ENCODE measurements at places on chromosomes 7 and 10.

- no peaks in the 10 kb centered on the region for H3K36me3 ChIP-seq
- no peak overlapping the region for H3K4me3 ChIP-seq
- peaks cover 1% of the 10 kb centered on the region for H3K27me3 ChIP-seq
- no peak overlapping the region for H3K27ac ChIP-seq
- H3K4me1 ChIP-seq, result no peaks in the 10 kb centered on the region
Observed at GRCh38 chr7:78326876-78327275, 528.3 kb downstream of the PHTF2 start.

DNA sequence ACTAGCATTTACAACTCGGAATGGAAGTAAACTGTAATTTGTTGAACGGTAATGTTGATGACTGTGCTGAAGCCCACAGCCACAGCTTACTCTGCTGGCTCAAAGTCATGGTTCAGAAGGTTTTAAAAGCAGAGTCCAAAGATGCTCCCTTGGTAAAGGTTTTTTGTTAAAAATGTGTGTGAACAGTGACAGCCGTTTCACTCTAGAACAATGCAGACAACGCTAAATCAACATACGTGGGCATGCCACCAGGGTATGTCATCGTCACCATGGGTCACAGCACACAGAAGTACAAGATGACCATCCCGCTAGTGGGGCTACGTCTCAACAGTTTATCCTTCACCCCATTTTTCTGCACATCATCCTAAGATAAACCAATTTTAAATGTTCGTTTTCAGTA lies 106.5 kb upstream of the LANCL2 start:
- no peak overlapping the region for H3K27ac ChIP-seq
- no peaks in the 10 kb centered on the region for H3K36me3 ChIP-seq
- H3K4me1 ChIP-seq, result peaks cover 10% of the 10 kb centered on the region
- H3K4me3 ChIP-seq, result no peak overlapping the region
- no peak for DNase-seq

DNA sequence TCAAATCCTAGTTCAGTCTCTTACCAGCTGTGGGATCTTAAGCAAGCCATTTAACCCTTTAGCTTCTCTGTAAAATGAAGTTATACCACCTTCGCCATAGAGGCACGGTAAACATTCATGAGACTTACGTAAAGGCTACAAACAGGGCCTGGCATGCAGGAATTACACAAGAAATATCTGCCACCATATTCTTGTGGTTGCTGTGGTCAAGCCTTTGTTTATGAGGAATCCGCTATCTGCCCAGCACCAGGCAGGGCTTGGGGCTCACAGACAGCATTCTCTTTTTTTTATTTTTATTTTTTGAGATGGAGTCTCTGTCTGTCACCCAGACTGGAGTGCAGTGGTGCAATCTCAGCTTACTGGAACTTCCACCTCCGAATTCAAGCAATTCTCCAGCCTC lies 9.9 kb downstream of the AIFM2 start:
- peaks cover 9% of the 10 kb centered on the region for H3K36me3 ChIP-seq
- no peaks in the 10 kb centered on the region for H3K27me3 ChIP-seq
- peaks cover 2% of the 10 kb centered on the region for H3K4me1 ChIP-seq
- H3K27ac ChIP-seq, result no peak overlapping the region
- no peak for DNase-seq

DNA sequence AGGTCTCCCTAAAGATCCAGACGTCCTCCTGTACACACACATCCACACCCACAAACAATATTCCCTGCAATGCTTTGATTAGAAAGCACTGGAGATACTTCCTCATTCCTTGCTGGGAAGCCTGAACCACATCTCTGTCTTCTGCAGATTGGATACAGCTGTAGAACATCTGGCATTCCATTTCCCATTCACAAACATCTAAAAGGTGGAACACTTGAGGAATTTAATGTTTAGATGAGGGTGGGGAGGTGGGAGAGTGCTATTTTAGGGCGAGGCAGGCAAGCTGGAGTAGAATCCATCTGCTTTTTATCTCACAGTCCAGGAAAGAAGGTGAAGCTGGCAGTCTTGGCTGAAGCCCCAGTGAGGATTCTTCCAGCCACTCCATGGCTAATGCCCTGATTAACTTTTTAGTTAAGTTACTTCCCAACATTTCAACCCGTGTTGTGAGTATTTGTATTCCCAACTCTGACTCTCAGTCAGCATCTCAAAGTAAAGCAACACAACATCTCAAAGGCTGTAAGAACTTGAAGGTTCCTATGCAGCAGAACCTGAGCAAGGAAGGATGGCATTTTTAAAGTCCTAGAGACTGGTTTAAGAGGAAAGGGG lies 46.1 kb downstream of the CYTH3 start:
- no peaks in the 10 kb centered on the region for H3K36me3 ChIP-seq
- DNase-seq, result no peak
- no peak overlapping the region for H3K4me3 ChIP-seq
- peaks cover 35% of the 10 kb centered on the region for H3K4me1 ChIP-seq

DNA sequence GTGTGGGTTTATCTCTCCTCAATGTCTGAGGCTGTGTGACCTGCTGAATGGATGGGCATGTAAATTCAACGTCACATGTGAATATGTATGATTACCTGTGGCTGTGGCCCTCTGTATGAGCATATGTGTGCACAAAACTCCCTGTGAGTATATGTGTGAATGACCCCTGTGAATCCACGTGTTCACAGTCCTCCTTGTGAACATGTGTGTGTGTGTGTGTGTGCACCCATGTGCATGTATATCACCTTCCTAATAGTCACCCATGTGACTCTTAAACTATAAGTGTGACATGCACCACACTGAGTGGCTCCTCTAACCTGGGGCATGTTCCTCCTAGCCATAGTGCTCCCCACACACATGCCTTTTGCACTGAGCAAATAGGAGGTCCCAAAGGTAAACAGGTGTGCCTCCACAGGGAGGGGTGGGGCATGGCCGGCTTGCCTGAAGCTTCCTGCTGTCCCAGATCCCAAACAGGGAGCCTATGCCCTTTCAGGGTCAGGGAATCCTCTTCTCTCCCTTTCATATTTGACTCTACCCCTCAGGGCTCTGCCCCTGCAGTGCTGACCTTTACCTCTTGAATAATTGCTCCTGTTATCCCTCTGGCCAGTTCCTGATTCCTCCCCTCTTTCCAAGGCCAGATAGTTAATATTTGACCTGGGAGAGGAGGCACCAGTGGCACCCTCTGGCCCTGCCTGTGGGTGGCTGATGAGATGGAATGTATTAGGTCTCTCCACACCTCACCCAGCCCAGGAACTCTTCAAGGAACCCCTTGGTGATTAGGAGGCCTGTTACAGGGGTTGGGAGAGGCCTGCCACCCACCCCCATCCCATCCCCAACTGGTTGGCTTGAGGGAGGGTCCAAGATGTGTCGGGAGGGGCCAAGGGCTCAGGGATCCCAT lies 1.9 kb downstream of the SEMA4G start:
- DNase-seq, result no peak
- H3K4me1 ChIP-seq, result peaks cover 6% of the 10 kb centered on the region

- no peak for DNase-seq
- no peaks in the 10 kb centered on the region for H3K27me3 ChIP-seq
- peaks cover 8% of the 10 kb centered on the region for H3K36me3 ChIP-seq
- peaks cover 35% of the 10 kb centered on the region for H3K4me1 ChIP-seq
- H3K4me3 ChIP-seq, result peak overlapping the region; percentile 98
Observed at GRCh38 chr7:75878312-75878768, 494 bp upstream of the RHBDD2 start.

DNA sequence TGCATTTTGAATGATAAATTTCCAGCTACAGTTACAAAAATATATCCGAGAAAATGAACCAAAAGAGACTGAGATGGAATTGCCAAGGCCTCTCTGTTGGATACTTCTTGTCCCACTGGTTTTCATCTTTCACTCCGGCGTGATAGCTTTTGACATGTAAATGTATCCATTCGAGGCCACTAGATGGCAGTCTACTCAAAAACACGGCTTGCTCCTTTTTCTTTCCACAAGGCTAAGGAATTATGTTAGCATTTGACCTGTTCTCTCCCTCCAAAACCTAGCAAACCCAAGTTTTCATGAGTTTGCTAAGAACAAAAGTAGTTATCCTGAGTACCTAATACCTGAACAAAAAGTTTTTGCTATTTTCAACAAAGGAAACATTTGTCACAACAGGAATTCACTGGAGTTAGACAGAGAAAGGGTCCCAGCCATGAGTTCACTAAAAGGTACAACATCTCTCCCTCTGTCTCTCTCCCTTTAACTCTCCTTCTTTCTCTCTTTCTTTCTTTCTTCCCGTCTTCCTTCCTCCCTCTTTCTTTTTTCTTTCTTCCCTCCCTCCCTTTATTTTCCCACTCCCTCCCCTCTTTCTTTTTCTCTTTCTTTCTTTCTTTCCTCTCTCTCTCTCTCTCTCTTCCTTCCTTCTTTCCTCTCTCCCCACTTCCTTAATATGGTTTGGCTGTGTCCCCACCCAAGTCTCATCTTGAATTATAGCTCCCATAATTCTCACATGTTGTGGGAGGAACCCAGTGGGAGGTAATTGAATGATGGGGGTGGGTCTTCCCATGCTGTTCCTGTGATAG lies 207.9 kb upstream of the MYO3A start:
- peak; percentile 25 for DNase-seq
- no peaks in the 10 kb centered on the region for H3K36me3 ChIP-seq
- H3K4me3 ChIP-seq, result no peak overlapping the region
- peaks cover 37% of the 10 kb centered on the region for H3K27me3 ChIP-seq
- H3K4me1 ChIP-seq, result no peaks in the 10 kb centered on the region

DNA sequence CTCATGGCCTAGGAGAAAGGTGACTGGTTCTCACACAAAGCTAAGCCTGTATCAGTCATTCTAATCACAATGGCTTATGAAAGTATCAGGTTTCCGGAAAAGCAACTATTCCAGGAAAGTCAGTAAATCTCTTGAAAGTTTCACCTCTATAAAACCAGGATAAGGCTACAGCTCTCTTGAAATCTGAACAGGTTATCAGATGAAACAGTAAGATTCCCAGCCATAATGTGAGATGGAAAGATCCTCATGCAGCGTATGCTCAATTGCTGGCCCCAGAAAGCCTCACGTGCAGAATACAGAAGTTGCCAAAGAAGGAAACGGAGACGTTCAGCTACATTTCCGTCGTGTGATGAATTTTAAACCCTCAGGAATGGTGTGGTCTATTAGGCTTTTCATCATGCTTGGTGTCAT lies 90.0 kb downstream of the PFKFB3 start:
- DNase-seq, result no peak
- H3K4me1 ChIP-seq, result peaks cover 3% of the 10 kb centered on the region
- peaks cover 3% of the 10 kb centered on the region for H3K36me3 ChIP-seq
- no peaks in the 10 kb centered on the region for H3K27me3 ChIP-seq
- H3K4me3 ChIP-seq, result no peak overlapping the region

DNA sequence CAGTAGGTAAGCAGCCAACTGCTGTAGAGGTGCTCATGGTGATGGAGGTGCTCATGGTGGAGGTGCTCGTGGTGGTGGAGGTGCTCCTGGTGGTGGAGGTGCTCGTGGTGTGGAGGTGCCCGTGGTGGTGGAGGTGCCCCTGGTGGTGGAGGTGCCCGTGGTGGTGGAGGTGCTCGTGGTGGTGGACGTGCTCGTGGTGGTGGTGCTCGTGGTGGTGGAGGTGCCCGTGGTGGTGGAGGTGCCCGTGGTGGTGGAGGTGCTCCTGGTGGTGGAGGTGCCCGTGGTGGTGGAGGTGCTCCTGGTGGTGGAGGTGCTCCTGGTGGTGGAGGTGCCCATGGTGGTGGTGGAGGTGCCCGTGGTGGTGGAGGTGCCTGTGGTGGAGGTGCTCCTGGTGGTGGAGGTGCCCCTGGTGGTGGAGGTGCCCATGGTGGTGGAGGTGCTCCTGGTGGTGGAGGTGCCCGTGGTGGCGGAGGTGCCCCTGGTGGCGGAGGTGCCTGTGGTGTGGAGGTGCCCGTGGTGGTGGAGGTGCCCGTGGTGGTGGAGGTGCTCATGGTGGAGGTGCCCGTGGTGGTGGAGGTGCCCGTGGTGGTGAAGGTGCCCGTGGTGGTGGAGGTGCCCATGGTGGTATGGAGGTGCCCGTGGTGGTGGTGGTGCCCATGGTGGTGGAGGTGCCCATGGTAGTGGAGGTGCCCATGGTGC lies 517.3 kb downstream of the PTPRN2 start:
- H3K27ac ChIP-seq, result no peak overlapping the region
- H3K36me3 ChIP-seq, result no peaks in the 10 kb centered on the region
- no peak overlapping the region for H3K4me3 ChIP-seq
- no peaks in the 10 kb centered on the region for H3K4me1 ChIP-seq
- H3K27me3 ChIP-seq, result peaks cover 3% of the 10 kb centered on the region

DNA sequence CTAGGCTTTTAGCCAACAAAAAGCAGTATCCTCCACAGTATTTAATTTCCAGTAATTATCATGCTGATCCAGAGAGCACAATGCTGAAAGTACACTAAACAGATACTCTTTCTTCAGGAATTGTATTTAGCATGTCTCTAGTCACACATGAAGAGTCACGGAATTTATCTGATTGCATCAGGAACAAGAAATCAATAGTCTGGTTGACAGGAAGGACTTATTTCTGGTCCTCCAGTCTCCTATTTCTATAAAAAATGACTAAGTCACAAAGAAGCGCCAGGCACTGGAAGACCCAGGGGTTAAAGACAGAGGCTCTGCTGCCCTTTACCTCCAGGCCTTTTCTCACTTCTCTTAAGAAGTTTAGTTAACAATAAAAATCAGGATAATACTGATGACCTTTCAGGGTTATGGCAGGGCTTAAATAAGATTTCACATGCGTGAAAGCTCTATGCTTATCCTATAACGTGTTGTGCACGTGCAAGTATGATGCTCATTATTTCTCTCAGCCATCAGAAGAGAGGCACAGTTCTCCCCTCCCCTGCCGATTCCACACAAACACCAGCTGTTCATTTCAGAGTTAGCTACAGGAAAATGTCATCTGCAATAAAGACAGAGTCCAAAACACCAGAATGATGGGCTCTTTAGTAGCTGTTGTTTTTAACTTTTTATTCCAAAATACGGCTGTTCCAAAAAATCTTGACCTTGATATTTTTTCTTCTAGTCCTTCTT lies 36.9 kb downstream of the SLC26A4 start:
- no peak overlapping the region for H3K4me3 ChIP-seq
- H3K27ac ChIP-seq, result no peak overlapping the region
- H3K36me3 ChIP-seq, result no peaks in the 10 kb centered on the region
- no peaks in the 10 kb centered on the region for H3K4me1 ChIP-seq
- H3K27me3 ChIP-seq, result peaks cover 9% of the 10 kb centered on the region

DNA sequence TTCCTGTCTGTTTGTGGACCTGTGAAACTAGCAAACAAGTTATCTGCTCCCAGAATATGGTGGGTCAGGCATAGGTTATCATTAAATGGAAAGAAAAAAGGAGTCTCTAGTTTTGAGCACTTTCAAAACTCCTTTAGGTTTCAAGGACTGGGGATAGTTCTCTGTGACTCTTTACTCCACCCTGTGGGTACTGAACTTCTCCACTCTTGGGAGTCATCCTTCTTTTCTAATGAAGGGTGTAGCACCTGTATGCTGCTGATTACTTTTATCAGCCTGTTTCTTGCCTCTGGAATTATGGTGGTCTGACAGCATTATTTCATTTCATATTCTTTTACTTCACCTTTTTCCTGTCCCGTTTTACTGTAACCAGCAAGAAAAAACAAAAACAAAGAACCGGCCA lies 6.7 kb downstream of the GNAI1 start:
- no peak for DNase-seq
- no peak overlapping the region for H3K27ac ChIP-seq
- no peaks in the 10 kb centered on the region for H3K36me3 ChIP-seq
- H3K4me1 ChIP-seq, result peaks cover 7% of the 10 kb centered on the region
- H3K4me3 ChIP-seq, result no peak overlapping the region

GRCh38 chr7:79709574-79710409 lies 256.3 kb upstream of the MAGI2 start:
- no peaks in the 10 kb centered on the region for H3K27me3 ChIP-seq
- DNase-seq, result no peak
- no peaks in the 10 kb centered on the region for H3K4me1 ChIP-seq
- H3K36me3 ChIP-seq, result no peaks in the 10 kb centered on the region
- no peak overlapping the region for H3K4me3 ChIP-seq
